ENCODE measurements at places on chromosomes 6 and 20. TPM values are rescaled to one million over a fixed set of nuclear protein-coding genes. Genes with fewer than 3 reads are reported as not detected.

GRCh38 chr6:45946352-45946751 lies 69.3 kb downstream of the CLIC5 start:
- no peak for DNase-seq

- DNase-seq, result no peak
Measured at GRCh38 chr20:25290646-25291431, 43.0 kb downstream of the PYGB start.

Gene ADGRF5
- 4.2 TPM for total RNA-seq

Gene CYP39A1
- 1.7 TPM for total RNA-seq

Gene TP53TG5
- 0.24 TPM for total RNA-seq
